ENCODE measurements at places on chromosomes 1 and 21. TPM values are rescaled to one million over a fixed set of nuclear protein-coding genes. Genes with fewer than 3 reads are reported as not detected.

- no peak for DNase-seq
These were observed 47.9 kb downstream of the KLHDC7A start for GRCh38 chr1:18528616-18529015.

- DNase-seq: no peak
These were observed 39.6 kb downstream of the UBASH3A start for GRCh38 chr21:42443181-42443785.

DNA sequence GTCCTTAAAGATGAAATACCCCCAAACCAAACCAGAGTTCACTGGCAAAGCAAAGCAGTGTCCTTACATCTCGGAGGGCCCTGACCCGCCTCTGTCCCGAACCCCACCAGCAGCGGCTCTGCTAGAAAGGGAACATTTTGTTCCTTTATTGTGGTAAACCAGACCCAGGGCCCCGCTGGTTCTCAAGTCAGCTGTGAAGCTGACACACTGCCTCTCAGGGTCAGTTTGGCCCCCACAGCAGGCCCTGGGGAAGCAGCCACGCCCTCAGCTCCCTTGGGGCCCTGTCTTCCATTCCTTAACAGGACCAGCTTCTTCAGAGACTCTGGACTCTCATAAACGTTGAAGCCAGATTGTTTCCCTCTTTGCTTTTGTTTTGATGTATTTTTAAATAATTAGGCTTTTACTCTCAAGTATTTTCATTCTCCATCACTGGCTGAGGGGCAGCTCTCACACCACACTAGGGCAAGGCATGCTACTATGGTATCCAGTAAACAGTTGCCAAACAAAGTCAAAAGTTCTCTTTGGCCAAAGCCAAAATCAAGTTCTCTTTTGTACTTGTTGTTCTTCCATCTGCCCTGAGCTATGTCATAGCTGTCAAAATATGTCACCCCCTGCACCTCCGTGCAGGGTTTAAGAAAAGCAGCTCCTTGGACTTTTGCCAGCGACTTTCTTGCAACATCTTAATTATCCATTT lies 61.1 kb upstream of the ANGPTL1 start:
- DNase-seq: peak; percentile 62

GRCh38 chr1:23422941-23423340 lies 1.6 kb downstream of the TCEA3 start:
- peak; percentile 55 for DNase-seq

Gene ASPM
- 14.2 TPM for total RNA-seq

Gene KPNA6
- 24.4 TPM for total RNA-seq

Gene TCEA3
- total RNA-seq: 245 TPM

Gene LCE1F
- not detected for total RNA-seq
